Esophagus mucosa (tissue), 1 donor: ENCODE measurements at places on chromosomes 16 and 17.

DNA sequence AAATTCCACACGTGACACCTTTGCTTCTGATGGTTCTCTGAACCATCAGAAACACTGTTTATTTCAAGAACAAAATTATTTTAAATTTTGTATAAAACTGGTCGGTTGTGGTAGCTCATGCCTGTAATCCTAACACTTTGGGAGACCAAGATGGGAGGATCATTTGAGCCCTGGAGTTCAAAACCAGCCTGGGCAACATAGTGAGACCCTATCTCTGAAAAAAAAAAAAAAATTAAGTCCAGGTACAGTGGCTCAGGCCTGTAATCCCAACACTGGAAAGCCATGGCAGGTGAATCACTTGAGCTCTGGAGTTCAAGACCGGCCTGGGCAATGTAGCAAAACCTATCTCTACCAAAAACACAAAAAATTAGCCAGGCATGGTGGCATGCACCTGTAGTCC is 8.3 kb upstream of the KANSL1 start:
- no peak for ATAC-seq

DNA sequence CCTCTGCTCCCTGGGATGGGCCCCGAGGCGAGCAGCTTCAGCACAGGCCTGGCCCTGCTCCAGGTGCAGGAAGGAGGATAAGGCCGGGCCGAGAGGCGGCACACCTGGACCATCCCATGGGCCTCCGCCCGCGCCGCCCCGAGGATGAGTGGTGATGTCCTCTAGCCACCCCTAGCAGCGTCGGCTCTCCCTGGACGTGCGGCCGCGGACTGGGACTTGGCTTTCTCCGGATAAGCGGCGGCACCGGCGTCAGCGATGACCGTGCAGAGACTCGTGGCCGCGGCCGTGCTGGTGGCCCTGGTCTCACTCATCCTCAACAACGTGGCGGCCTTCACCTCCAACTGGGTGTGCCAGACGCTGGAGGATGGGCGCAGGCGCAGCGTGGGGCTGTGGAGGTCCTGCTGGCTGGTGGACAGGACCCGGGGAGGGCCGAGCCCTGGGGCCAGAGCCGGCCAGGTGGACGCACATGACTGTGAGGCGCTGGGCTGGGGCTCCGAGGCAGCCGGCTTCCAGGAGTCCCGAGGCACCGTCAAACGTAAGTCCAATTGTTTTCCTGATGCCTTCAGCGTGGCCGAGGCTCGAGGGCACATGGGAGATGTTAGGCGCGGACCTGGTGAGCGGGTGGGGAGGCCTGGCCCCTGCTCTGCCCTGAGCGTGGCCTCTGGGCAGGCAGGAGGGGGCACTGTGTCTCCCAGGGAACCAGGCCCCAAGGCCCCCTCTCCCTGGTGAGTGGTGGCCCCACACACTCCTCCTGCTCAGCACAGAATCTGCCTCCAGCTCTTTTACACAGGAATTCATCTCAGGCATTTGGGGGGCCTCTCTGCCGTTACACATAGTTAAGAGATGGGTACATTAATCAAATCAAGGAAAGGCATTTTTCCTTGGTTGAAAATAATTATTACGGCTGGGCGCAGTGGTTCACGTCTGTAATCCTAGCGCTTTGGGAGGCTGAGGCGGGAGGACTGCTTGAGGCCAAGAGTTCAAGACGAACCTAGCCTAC is 855 bp downstream of the TMEM204 start:
- no peak for ATAC-seq

DNA sequence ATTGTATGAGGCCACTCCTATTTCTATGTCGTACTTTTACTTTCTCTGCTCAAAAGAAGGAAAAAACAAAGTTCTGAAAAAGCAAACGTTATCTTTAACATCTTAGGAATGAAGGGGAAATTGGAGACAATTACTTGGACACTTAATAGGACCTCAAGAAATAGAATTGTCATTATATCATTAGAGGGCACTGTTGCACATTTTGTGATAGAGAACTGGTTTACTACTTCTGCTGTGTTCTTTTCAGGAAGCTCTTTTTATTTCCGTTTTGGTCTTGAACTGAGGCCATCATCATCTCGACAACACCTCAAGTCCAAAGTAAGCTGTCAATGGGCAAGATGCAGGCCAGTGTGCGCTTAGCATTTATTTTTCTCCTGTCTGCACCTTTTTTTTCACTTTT is 14.6 kb downstream of the COG4 start:
- no peak for ATAC-seq

- ATAC-seq: no peak
Observed at GRCh38 chr16:11350921-11351335, 5.7 kb downstream of the RMI2 start.

GRCh38 chr17:63458478-63458877 is 12.4 kb upstream of the CYB561 start:
- no peak for ATAC-seq

DNA sequence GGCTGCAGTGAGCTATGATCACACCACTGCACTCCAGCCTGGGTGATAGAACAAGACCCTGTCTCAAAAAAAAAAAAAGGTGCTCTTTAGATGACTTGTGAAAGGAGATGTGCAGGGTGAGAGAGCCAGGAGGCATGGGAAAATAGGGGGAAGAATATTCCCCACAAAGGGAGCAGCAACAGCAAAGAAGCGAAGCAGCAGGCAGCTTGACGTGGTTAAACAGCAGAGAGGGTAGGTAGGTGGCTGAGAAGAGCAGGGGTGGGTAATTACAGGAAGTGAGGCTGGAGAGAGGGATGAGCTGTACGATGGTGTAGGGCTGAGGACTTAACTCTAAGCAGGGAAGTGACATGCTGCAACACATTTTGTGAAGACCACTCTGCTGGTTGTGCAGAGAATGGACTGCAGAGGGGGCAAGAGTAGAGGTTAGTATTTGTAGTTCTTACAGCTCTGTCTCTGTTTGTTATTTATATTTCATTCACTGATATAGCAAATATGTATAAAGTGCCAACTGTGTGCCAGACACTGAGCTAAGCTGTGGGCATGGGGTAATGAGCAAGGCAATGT is 1.6 kb downstream of the HEATR3 start:
- ATAC-seq: no peak

DNA sequence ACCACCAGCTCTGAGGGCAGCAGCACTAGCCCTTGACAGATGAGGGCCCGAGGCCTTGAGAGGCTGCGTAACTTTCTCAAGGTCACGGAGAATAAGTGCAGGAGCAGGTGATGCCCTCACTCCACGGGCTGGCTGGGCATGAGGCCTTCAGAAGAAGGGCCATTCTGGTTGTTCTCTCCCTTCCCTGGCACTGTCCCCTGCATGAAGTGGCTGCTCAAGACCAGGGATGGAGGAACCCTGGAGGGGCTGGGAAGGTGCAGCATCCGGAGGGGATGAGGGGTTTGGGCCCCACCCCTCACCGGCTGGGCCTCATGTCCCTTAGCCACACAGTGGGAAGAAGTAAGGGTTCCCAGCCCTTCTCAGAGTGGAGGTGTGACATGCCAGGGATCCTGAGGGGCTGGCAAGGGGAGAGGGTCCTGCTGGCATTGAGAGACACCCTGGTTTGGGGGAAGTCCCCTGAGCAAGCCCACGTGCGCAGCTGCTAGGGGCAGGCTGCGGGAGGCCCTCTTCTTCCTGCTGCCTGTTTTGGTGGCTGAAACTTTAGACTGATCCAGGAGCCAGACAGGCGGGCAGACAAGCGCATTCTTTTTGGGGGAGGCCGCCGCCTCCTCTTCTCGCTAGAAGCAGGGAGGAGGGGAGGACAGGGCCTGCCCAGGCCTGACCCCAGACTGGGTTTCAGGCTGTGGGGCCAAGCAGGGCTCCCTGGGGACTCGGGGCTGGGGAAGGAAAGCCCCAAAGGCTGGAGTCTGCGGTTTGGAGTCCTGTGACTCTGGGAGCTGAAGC is 74.0 kb downstream of the N4BP1 start:
- ATAC-seq: peak; percentile 20

- ATAC-seq: no peak
Observed at GRCh38 chr16:56825826-56826225, 39.2 kb upstream of the SLC12A3 start.
